ENCODE measurements at places on chromosomes 7 and 10. TPM values are rescaled to one million over a fixed set of nuclear protein-coding genes. Genes with fewer than 3 reads are reported as not detected.

- no peak for DNase-seq
Measured at GRCh38 chr7:81514546-81514945, 255.3 kb downstream of the HGF start.

- no peak for DNase-seq
Measured at GRCh38 chr10:93106631-93107072, 33.0 kb downstream of the CYP26A1 start.

DNA sequence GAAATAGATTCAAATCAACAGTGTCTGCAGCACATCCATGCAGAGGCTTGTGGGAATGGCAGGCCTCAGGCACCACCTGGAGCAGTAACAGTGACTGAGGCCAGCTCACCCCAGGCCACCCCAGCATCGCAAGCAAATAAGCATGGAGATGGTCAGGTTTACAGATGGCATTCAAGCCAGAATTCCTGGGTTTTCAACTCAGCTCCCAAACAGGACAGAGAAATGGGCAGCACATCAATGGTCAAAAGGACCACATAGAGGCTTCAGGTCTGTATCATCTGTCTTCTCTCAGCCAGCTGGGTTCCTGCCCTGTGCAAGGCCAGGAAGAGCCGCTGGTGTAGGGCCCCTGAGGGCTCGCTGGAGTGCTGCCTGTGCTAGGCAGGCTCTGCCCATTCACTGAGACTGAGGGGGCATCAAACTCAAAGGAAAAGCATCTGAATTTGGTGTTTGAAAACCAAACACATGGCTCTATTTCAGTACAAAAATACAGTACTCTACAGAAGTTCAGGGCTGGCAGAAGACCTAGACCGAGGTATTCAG lies 112.5 kb downstream of the KMT2E start:
- DNase-seq = no peak

DNA sequence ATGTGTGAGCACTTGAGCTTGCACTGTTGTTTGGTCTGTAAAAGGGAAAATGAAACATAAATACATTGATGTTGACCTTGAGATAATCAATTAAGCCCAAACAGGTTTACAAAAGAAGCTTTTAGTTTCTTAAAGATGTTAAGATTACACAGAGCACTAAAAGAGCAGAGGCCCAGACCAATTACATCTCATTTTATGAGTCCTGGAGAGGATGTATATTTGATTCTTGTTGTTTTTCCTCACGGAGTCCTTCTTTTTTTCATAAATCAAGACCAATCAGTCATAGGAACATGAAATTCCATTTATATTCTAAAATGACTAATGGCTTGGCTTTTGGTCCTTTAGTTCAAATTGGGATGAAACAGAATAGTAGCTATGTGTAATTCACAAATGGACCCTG lies 249.7 kb upstream of the NPY start:
- no peak for DNase-seq

- DNase-seq = no peak
Measured at GRCh38 chr7:20206104-20206896, 10.9 kb downstream of the MACC1 start.

DNA sequence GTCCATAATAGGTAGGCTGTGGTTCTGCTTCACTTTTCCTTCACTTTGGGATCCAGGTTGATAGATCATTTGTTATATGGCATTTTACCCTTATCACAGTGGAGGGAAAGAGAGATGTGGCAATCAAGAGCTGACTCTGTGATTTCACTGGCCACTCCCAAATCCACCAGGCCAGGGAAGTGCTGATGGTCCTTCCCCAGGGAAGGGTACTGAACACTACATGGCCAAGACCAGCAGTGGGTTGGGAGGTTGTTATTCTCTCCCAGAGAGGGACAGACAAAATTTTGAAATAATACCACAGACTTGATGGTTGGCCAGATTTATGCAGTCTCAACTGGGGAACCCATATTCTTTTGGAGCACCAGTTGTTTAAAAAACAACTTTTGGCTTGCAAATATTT lies 102.5 kb downstream of the SND1 start:
- no peak for DNase-seq

DNA sequence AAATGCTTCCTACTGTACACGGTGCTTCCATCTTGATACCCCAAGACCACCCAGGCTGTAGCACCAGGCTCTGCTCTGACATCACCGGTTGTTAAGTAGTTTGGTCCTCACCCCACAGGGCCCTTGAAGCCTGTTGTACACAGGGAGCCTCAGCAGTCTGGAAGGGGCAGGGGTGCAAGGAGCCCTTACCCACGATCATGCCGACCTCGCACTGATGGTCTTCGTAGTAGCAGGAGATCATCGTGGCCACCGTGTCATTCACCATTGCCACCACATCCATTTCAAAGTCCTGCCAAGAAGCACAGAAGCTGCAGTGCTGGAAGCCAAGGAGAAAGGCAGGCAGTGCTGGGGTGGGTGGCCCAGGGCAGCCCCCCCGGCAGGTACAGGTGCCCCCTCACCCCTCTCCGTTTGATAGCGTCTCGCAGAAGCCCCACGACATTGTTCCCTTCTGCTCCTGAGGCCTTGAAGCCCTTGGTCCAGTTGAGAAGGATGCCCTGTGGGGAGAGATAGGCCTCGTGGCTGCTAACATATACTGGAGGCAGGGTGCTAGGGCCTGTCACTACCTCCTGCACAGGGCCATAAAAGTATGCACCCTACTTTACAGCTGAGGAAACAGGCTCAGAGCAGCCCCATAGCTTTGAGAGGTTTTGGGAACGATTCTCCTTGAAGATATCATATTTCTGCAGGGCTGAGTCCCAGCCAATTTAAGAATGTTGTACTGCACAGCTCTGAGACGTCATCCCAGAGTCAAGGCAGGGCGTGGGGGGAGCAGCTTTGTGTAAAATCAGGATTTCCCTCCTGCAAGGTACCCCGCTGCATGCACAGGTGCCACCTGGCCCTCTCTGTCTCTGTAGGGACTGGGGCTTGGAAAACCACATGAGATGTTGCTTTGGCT lies 8.7 kb upstream of the MYL7 start:
- peak; percentile 30 for DNase-seq

DNA sequence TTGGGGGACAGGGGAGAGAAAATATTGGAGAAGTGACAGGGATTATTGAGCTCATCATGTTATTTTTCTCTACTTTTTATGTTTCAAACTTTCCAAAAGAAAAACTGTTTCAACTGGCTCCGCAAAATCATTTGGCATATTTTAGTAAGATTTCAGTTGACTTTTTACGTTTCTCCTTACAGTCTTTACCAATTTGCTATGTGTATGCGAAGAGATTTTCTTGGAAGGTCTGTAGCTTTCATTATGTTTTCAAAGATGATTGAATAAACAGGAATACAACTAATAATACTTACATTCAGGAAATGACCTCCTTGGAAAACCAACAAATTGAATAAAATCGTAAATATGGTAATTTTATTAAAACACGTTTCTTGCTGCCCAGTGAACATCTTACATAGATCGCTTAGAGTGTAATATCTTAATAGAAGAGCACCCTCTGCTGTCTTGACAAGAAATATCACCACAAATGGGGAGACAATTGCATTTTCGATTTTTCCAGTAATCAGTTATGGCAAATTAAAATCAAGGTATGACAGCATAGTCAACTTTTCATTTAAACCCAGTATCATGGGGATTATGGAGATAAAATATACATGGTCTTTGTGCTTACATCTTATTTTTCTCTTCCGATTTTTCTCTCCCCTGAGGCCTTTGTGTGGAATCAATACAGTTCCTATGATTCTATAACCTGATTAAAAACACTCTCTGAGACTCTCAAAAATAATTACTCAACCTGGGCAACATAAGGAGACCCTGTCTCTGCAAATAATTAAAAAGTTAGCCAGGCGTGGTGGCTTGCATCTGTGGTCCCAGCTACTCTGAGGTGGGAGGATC lies 43.1 kb downstream of the MBL2 start:
- no peak for DNase-seq

DNA sequence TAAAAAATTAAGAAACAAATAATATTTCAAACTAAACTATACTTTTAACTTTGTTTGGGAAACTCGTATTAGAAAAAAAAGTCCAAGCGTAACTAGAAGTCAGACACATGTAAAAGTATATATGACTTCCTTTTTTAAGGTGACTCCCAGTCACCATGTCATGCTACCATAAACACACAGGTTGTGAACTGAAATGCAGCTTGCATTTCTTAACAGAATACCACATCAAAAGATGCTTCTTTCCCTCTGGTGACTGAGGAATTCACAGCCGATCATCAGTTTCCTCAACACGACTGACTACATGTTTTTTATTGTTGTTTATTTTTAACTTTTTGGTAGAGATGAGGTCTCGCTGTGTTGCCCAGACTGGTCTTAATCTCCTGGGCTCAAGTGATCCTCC lies 445.0 kb downstream of the PARD3 start:
- DNase-seq = no peak

- no peak for DNase-seq
Measured at GRCh38 chr10:86715836-86716235, 40.6 kb upstream of the BMPR1A start.

DNA sequence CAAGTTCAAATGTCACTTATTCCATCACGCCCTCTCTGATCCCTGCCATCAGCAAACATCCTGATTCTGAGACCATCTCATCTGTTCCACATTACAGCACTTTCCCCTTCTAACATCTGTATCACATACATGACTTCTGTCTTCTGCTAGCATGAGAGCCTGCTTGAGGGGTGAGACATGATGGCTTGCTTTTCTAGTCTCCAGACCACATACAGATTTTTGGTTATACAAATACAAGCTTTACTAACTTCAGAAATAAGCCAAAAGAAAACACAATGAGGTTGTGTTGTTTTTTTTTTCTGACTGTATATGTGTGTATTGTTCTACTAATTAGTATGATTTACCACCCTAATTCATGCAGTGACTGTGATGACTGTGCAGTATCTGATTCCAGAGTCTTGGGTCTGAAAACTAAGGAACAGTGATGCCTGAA lies 34.3 kb downstream of the NAPEPLD start:
- DNase-seq = no peak

DNA sequence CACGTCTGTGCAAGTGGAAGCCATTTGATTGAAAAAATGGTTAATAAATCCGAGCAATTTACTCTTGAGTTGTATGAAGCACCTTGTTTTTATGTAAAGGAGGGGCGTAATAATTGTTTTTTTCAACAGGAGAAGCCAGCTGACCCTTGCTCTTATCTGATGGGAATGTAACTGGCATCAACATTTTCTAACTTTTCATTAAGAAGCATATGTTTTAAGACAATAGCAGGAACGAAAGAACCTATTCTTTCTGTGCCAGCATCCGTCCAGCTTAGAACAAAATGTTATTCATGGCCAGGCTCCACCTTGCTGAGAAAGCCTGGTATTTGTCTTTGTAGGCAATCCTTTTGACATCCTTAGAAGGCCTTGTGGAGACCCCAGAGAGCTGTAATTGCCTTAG lies 22.2 kb upstream of the AFAP1L2 start:
- no peak for DNase-seq

DNA sequence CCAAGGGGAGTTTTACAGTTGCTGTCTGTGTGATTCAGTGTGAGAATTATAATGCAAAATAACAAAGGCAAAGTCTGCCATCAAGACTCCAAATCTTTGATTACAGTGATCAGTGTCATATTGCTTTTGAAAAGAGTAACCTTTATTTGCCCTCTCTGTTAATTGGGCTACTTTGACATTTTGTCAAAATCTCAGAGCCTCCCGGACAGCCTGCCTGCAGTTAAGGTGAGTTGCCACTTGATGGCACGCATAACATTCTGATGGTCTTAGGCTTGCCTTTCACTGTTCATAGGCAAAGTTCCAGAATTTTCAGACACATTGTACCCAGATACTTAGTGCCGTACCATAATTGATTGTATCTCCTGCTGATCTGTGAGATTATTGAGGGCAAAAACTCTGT lies 253.5 kb downstream of the ABCA13 start:
- no peak for DNase-seq

GRCh38 chr7:151520419-151521261 lies 945 bp upstream of the RHEB start:
- DNase-seq = peak; percentile 83

DNA sequence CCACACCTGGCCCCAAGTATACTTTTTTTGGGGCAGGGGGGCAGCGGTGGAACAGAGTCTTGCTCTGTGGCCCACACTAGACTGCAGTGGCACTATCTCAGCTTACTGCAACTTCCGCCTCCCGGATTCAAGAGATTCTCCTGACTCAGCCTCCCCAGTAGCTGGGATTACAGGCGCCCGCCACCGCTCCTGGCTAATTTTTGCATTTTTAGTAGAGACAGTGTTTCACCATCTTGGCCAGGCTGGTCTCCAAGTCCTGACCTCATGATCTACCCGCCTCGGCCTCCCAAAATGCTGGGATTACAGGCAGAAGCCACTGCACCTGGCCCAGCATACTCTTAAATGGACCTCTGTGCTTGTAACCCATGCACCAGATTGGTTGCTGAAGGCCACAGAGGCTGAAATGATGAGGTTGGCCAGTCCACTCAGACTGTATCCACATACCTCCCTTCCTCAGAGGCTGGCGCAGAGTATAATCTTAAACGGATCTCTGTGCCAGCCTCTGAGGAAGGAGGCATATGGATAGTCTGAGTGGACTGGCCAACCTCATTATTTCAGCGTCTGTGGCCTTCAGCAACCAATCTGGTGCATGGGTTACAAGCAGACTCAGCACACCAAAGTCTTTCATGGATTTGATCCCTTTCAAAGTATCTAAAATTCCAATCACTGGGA lies 3.0 kb downstream of the CALN1 start:
- no peak for DNase-seq

DNA sequence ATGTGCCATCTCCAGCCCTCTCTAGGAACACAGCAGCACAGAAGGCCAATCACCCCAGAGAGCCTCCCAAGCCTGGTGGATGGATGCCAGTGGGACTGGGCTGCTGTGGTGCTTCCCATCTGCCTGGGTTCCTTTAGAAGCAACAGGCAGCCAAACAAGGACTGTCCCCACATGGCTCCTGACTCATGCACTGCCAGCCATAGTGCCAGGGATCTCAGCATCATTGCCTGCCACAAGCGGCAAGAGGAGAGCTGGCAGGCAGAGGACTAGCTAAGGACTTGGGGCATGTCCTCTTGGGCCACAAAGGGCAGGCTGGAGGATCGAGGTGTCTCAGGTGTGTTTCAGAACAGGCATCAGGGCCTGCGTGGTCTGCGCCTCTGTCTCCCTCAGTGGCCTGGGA lies 23.4 kb upstream of the FIGNL1 start:
- no peak for DNase-seq

DNA sequence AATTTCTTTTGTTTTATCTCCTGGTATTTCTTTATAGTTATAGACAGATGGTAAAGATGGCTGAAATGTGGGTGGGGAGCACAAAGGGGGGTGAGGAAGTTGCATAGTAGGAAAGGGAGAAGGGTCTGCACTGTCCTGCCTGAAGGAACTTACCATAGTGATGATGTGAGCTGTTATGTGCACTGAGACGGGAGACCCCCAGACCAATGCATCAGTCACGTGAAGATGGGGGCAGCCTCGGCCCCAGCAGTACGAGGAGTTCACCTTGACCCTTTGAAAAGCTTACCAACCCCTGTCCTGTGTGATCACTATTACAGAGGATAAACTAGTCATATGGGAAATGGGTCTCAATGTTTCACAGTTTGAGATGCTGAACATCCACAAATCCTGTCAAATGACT lies 316.3 kb downstream of the TNS3 start:
- DNase-seq = no peak

- DNase-seq = peak; percentile 17
Measured at GRCh38 chr10:133062085-133062484, 25.6 kb upstream of the ADGRA1 start.

- DNase-seq = no peak
Measured at GRCh38 chr7:82051601-82052000, 281.8 kb upstream of the HGF start.

GRCh38 chr7:95396136-95397032 lies at the start of gene PON3:
Gene PON3, minus strand, starts transcription at chr7:95396375. Its CDS starts 25 bp downstream, at chr7:95396350.
- peak; percentile 64 for DNase-seq

THSD7A gene
- total RNA-seq = 2.5 TPM

GPR15LG gene
- not detected for total RNA-seq

FEZF1 gene
- total RNA-seq = not detected

GPR146 gene
- 19.7 TPM for total RNA-seq

SUN3 gene
- total RNA-seq = not detected

CCDC7 gene
- total RNA-seq = 34.7 TPM
